Osteoblast (primary cell): ENCODE measurements at places on chromosomes 7 and 10.
A peak's percentile ranks its signal among the peaks of the same experiment; 100 is the strongest.

DNA sequence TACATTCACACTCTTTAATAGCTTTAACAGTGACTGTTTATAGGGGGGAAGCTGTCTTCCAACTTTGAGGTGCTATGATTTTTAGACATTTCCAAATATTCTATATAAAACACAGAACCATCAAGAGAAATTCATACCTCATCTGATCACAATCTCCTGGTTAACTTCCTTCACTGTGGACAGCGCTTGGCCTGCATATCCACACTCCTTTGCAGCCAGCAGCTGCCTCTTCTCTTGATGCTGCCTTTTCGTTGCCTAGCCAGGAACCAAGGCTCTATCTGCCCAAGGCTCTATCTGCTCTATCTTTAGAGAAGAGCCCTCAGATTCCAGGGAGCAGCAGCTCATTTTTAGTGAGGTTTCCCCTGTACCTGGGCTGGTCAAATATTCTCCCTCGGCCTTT is 252.0 kb downstream of the PTEN start:
- DNase-seq: no peak

DNA sequence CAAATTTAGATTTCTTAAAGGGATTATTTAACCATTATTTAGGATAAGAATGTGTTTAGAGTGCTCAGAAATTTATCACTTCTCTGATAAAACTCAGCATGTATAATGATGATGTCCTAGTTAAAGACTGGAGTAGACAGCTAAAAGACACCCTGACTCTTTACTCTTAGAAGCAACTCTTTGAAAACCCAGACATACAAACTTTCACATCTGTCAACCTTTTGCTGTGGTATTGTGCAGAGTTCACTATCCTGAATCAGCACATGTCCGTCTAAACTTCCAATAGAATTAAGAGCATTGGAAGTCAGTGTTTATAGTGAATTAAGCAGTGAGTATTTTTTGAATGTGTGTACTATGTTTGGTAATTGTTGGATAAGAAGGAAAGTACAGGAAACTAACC is 24.9 kb downstream of the ZNRF2 start:
- DNase-seq: no peak

- DNase-seq: peak; percentile 93
These were observed 3.0 kb downstream of the PTPRE start for GRCh38 chr10:127909716-127910463.

GRCh38 chr10:118800920-118801319 is 46.1 kb upstream of the CACUL1 start:
- DNase-seq: peak; percentile 63

DNA sequence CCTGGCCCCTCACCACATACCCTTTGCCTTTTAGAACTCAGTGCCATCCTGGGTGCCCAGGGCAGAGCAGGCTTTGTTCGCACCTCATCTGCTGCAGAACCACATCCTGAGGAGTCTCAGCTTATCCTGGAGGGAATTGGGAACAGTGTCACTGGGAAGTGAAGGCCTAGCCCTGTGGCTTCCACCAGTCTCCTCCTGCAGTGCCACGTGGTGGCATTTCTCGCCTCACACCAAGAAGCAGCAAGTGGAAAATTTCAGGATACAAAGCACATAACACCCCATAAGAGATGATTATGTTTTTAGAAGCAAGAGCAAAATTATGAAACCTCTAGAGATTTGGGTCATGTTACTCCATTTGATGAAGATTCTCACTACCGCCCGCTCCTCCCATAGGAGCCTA is 26.8 kb downstream of the UBE2D4 start:
- no peak for DNase-seq

GRCh38 chr7:122316467-122317388 is 12.2 kb upstream of the FEZF1 start:
- no peak for DNase-seq

DNA sequence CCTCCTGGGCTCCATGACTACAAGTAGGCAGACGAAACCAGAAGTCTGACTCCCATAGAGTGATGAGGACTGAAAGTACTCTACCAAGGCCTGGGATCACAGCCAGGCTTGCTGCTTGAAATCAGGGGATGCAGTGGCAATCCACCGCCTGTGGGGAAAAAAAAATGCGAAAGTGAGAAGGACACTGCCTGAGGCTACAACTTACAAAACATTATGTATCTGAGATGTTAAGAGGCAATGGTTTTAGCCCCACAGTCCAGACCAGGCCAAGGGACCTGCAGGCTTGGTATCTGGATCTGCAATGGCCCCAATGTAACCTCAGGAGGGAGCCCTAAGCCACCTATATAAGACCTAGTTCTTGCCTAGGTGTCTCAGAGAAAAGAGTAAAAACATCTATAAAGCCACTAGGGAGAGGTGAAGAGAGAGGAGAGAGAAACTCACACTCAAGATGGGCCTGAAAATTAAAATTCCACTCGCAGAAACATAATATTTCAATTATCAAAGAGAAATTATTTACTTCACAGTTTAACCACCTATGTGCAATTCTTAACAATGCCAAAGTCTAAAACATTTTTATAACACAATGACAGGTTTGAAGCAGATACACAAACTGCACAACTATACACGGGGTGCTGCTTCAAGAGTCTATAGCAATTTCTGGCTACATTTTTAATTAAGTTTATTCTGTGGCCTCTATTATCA is 13.9 kb downstream of the DNAJC1 start:
- no peak for DNase-seq

DNA sequence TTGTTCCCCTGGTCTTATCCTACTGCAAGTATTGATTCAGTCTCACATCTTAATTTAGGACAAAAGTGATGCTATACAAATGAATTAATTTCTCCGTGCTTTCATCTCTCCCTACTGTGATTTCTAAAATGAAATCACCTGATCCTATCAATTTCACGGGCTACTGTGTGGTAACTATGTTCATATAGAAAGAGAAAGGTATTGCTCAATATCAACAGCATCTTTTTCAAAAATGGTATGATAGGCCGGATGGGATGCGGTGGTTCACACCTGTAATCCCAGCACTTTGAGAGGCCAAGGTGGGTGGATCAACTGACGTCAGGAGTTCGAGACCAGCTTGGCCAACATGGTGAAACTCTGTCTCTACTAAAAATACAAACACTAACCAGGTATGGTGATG is 71.2 kb downstream of the PIK3CG start:
- DNase-seq: peak; percentile 10

DNA sequence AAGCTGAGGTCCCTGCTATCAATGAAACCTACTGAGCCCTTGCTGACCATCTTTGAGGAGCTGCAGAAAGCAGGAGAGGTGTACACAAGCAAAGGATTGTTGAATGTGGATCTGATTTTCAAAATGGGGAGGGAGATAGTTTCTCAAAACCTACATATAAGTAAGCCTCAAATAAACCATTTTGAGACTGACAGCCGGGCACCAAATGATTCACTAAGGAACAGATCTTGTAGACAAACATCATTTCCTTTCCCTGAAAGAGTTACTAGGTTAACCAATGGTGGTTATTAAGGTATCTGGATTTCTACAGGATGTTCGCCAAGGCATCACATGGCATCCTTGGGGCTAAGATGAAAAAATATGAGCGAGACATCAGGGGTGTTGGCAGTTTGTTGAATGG is 24.5 kb upstream of the RHOBTB1 start:
- DNase-seq: no peak

DNA sequence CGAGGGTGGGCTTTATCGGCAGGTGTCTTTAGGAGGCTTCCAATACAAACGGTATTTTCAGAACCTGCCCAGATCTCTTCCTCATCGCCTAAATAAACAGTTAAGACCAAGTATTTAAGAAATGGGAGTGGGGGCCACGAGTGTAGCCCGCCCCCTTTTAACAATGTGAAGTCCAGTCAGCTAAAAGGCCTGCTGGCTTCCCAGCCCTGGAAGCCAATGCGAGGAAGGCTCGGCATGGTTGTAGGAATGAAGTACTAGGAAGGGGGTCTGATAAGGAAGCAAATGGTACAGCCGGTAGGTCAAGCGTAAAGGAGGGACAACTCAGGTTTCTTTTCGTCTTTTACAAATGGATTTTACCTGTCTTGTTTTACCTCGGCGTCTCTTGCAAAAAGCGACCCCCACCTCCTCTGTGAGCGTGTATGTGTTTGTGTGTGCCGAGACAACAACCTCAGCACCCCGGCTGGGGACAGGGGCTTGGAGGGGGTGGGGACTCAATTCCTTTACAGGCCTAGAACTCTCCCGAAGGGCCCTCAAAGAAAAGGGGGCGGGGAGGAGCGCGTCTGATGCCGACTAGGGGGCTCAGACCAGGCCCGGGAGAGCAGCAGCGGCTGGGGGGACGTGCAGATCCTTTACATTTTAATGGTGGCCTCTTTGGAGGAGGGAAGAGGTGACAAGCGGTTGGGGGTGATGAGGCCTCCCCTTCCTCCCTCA is 147.6 kb downstream of the GPR85 start:
- peak; percentile 72 for DNase-seq

DNA sequence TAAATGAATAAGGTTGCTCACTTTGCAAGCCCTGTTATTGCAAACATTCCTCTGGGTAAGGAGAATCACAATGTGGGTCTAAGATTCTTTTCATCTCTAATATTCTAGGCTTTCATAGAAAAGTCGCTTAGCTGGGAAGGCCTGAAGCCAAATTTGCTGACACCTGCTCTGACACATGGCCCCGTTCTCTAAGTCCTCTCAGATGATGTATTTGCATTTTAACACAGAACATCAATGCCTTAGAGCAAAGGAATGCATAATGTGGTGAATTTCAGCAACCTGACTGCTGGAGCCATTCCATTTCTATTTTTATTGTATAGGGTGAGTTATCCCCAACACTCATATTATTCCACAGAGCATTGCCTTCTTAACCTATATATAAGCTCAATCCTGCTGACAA is 682.1 kb upstream of the NRP1 start:
- DNase-seq: no peak

DNA sequence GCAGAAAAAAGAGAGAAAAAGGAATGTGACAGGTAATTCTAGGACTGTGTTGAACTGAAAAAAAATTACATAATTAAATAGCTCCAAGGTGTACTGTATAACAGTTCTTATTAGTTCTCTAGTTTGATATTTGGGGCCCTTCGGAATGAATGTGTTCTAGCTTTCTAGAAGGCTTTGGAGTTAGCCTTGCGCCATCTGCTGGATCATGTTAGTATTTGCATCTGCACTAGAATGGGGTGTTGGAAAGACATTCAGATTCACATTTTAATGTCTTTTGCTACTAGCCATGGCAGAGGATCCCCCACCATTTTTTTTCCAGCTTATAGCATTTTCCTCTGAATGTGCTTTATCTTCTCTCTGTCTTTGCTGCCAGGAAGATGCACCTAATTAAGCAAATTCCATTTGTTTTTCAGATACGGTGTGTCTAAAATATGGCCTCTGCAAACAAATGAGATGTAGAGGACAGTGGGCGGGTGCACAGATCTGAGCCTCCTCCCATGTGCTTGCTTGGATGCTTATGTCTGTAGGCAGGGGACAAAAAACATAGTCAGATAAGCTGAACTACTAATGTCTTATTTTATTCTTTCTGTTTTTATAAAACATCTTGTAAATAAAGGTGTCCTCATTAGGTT is 238.5 kb downstream of the PHF14 start:
- no peak for DNase-seq

- no peak for DNase-seq
These were observed 27.0 kb downstream of the MMD2 start for GRCh38 chr7:4931943-4932342.

- no peak for DNase-seq
These were observed 152.0 kb downstream of the PHTF2 start for GRCh38 chr7:77950548-77950947.
